ENCODE measurements at places on chromosomes 16 and 17.
A peak's percentile ranks its signal among the peaks of the same experiment; 100 is the strongest.

- DNase-seq, result no peak
- peaks cover 13% of the 10 kb centered on the region for H3K4me1 ChIP-seq
- H3K27ac ChIP-seq, result peak overlapping the region; percentile 9
- no peaks in the 10 kb centered on the region for H3K27me3 ChIP-seq
- H3K4me3 ChIP-seq, result peak overlapping the region; percentile 91
Measured at GRCh38 chr17:17780922-17781590, 55.7 kb downstream of the SREBF1 start.

DNA sequence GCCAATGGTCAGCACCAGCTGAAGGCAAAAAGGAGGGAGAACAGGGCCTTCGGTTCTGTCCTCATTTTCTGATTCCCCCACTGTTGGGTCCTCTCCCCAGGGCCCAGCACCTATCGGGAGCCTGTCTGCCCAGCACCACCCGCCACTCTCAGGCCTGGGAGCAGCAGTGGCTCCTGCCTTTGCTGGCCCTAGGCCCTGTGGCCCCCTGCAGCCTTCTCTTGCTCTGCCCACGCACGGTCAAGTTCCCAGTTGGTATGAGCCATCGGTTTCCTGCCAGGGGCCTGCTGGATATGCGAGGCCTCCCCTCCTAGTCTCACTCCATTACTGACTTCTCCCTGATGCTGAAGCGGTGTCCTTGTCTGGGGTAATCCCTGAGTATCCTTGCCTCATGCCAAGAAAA, 37.5 kb downstream of the HSBP1 start:
- no peak for DNase-seq
- no peaks in the 10 kb centered on the region for H3K36me3 ChIP-seq
- H3K4me1 ChIP-seq, result peaks cover 2% of the 10 kb centered on the region
- no peak overlapping the region for H3K27ac ChIP-seq
- no peak overlapping the region for H3K4me3 ChIP-seq

DNA sequence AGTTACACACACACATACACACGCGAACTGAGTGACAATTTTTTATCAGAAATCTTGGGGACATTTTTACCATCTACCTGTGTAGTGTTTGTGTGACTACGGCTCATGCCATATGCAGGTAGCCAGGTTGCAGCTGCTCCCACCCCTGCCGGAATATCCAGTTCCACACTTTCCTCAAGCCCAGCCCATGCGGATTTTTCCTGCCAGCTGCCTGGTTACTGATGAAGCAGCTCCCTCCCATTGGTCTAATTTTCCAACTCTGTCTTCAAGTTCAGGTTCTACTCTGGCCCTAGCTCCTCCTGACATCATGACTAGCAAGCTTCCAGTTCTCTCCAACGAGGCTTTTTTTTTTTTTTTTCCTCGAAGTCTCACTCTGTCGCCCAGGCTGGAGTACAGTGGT, 4.8 kb downstream of the GSG1L2 start:
- H3K4me3 ChIP-seq, result no peak overlapping the region
- DNase-seq, result no peak
- no peaks in the 10 kb centered on the region for H3K36me3 ChIP-seq
- no peaks in the 10 kb centered on the region for H3K4me1 ChIP-seq
- H3K27me3 ChIP-seq, result peaks cover 21% of the 10 kb centered on the region

DNA sequence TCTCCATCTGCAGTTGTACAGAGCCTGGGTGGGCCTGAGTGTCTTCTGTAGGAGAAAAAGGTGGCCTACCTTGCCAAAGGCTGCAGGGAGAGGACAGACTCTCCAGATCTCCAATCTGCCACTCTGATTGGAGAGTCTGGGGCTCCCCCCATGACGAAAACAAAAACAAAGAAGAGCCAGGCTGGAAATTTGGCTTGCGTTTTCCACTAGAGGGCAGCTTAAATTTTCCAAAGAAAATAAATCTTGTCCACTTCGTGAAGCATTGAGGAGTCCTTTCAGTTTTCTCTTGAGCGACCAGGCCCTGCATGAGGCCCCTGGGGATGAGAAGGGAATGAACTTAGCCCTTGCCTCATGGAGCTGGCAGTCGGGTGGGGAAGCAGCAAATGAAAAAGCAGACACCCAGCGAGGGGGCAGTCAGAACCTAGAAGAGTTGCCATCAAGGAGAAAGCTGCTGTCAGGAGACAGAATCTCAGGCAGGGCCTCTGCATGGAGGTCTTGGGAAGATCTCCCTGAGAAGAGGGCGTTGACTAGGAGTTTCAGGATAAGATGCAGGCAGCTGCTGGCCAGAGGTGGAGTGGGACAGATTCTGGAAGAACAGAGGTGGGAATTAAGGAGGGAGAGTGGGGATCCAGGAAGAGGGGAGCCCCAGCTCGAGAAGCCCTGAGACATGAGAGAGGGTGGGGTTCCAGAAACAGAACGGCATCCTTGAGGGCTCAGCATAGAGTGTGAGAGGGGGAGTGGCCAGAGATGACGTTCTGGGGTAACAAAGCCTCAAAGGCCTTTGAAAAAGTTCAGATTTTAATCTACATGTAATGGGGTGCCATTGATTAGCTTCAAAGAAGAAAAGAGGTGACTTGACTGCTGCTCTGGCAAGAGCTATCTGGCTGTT, 8.4 kb upstream of the SHCBP1 start:
- peaks cover 1% of the 10 kb centered on the region for H3K4me1 ChIP-seq
- no peak overlapping the region for H3K4me3 ChIP-seq
- no peak for DNase-seq
- no peaks in the 10 kb centered on the region for H3K27me3 ChIP-seq
- H3K27ac ChIP-seq, result no peak overlapping the region

- H3K27me3 ChIP-seq, result no peaks in the 10 kb centered on the region
- H3K27ac ChIP-seq, result no peak overlapping the region
- H3K36me3 ChIP-seq, result no peaks in the 10 kb centered on the region
- no peak overlapping the region for H3K4me3 ChIP-seq
- no peaks in the 10 kb centered on the region for H3K4me1 ChIP-seq
Measured at GRCh38 chr17:53721101-53721500, 101.6 kb upstream of the KIF2B start.

DNA sequence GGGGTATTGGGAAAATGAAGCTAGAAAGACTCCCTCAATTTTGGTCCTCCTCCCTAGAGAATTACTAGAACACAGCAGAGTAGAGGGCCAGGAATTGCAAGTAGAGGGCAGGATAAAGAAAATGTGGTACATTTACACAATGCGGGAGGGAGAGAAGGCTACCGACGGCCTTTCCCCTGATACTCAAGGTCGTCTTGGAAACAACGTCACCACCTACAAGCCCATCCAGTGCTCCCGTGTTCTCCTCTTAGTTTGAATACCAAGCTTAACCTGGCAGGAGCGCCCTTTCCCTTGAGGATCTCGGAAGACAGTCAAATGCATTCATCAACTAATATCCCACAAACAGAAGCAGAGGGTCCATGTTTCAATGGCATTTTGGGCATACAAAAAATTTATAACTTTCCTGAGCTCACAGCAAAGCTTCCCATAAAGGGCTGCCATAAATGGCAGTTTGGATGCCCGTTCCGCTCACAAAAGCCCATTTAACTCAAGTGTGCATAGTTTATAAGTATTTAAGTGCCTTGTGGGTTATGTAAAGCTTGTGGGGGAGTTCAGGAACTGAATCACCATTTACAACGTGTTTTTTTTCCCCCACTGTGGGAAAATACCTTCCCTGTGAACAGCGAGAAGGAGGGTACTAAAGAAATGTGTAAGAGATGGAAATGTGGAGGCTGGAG, 414.6 kb downstream of the SLC39A11 start:
- no peaks in the 10 kb centered on the region for H3K4me1 ChIP-seq
- no peaks in the 10 kb centered on the region for H3K27me3 ChIP-seq
- no peak overlapping the region for H3K4me3 ChIP-seq
- H3K36me3 ChIP-seq, result no peaks in the 10 kb centered on the region
- no peak for DNase-seq

- H3K27ac ChIP-seq, result no peak overlapping the region
- no peaks in the 10 kb centered on the region for H3K27me3 ChIP-seq
- no peaks in the 10 kb centered on the region for H3K4me1 ChIP-seq
- DNase-seq, result no peak
Measured at GRCh38 chr16:1101133-1101532, 5.1 kb upstream of the C1QTNF8 start.
